Activated CD8-positive, alpha-beta memory T cell treated with anti-CD3 and anti-CD28 coated beads for 1 hour (primary cell): ENCODE measurements at places on chromosomes 6 and 20.

GRCh38 chr6:163793011-163793983, 378.8 kb downstream of the QKI start:
- no peak for DNase-seq

DNA sequence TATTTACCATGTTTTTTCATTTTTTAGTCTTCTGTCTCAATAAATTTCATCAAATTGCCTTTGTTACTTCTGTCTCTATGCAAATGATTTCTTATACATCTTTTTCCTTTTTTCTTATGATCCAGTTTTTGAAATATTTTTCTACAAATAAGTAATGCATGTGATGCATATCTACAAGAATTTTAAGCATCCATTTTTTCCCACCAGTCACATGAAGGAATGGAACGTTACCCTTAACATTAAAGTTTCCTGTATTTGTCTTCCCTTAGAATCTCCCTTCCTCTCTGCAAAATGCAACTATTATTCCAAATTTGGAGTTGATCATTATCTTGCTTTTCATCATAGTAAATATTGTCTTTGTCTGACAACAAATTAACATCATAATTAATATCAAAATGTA, 35.5 kb downstream of the PSMB9 start:
- DNase-seq, result no peak

DNA sequence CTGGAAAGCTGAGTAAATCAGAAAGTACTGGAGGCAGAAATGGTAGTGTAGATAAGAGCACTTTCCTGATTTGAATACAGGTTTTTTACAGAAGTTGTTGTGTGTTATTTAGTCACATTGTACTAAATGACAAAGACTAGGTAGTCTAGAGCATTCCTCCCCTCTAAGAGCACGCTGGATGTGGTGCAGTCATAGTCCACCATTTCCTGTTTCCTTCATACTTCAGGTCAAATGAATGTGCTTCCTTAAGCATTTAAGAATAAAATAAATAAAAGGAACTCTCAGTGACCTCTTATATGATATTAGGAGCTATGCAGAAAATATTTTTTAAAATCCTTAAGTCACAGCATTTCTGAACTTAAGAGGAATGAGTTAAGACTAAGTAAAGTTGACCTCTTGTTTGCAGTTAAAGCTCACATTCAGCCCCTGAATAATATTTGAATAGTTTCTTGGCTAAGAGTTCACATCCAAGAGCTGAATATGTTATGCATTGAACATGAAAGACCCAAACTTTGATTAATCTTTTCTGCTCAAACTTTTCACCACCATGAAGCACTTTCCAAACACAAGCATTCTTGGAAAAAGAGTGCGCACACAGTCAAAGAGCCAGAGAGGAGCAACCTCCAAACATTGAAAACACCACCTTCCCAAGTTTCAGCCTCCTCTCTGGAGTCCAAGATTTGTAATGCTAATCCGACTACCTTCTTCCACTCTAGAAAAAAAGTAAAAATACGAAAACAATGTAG, 53.4 kb upstream of the TMEM30A start:
- no peak for DNase-seq

- DNase-seq, result no peak
These were observed 312.4 kb downstream of the CDKAL1 start for GRCh38 chr6:20846602-20847028.

- no peak for DNase-seq
These were observed 32.7 kb downstream of the LYRM2 start for GRCh38 chr6:89605861-89606260.

- DNase-seq, result no peak
These were observed 66.1 kb downstream of the CD24 start for GRCh38 chr6:106908386-106908840.

GRCh38 chr6:100614386-100614785, 149.7 kb upstream of the SIM1 start:
- no peak for DNase-seq

GRCh38 chr20:18738055-18738454, 75.5 kb upstream of the SCP2D1 start:
- DNase-seq, result no peak

DNA sequence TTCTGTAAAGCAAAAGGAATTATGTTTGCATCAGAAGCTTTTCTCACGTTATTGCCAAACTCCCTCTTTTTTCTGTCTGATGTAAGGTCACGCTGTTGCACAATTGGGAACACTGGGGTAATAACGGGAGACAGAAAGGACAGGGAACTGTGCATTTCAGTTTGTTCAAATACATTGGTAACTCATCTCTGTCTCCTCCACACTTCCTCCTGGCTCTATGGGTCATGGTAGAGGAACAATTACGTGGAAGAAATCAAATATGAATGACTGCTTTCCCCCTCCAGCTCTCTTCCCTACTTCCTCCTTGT, 132.2 kb upstream of the TNFAIP3 start:
- DNase-seq, result no peak

- DNase-seq, result no peak
These were observed at the start of gene PLTP for GRCh38 chr20:45911486-45912343. Gene PLTP (minus strand): TSS chr20:45912155. CDS start chr20:45911452, 703 bp downstream.

DNA sequence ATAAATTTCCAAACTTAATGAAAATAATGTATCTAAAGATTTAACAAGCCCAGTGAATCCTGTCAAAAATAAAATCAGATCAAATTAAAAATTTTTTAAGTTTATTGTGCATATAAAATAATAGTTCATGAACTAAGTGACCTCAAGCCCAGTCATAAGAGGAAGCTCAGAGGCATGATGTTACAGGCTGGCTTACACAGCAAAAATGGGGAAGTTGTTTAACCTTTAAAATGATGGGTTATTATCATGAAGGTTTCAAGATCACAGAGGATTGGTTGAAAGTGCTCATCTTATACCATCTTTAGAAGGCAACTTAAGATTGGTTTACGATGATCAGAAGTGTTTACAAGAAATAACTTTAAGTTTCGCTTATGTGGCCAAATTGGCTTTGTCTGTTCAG, 102.5 kb downstream of the PAK5 start:
- DNase-seq, result no peak

DNA sequence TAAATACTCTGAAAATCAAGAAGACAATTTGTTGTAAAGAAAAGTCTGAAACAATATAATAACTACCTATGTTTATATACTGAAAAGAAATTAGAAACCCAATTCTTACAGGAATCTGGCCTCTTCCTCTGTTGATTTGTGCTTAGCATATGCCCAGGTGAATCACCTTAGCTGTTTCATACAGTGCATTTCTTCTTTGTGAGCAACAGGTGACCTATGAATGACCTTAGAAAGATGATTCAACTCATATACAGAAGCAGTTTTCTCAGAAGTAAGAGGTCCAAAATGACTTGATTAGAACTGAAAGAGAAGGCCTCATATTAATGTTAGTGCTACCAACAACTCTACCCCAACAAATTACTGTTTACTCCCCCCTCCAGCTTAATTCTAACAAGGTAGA, 419.5 kb upstream of the ID4 start:
- DNase-seq, result no peak

GRCh38 chr6:118708744-118709143, 57.4 kb upstream of the CEP85L start:
- no peak for DNase-seq

DNA sequence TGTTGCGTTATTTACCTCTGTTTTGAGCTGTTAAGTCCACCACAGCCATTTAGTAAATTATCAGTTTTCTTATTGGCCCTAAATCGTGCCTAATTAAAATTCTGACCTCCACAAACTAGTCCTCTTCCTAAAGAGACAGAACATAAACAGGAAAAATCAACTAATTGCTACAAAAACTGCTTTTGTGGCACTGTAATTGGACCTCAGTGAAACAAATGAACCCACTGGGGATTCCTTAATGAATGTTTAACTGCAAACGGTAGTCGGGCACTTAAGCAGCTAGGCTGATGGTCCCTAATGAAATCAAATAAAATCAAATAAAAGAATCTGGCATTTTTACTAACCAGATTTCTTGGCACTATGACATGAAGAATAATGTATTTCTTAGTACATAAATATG, 513.4 kb upstream of the SLC35B3 start:
- no peak for DNase-seq

- no peak for DNase-seq
These were observed 85.8 kb upstream of the PREP start for GRCh38 chr6:105488516-105489215.

DNA sequence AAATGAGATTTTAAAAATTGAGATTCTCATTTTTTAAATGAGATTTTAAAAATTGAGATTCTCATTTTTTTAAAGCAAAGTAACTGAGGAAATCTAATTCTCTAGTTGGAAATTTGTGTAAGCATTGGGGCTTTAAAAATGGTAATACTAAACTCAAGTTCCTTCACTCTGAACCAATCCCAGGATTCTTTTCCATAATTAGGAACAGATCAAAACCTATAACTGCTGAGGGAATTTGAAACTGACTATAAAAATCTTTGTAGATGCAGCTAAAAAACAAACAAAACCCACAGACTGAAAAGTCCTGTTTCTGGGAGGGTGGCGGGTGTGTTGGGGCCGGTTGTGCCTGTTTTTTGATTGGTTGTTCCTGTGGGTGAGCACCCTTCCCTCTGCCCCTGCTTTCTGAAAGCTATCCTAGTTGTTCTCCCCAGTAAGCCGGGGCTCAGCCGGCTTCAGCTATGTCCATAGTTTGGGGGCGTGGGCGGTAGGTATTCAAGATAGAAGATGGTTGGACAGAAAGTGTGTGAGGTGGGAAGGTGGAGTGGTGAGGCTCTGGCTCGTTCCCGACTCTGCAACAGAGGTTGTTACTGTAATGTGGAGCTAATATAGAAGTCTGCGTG, 49.3 kb downstream of the GFRA4 start:
- DNase-seq, result no peak

DNA sequence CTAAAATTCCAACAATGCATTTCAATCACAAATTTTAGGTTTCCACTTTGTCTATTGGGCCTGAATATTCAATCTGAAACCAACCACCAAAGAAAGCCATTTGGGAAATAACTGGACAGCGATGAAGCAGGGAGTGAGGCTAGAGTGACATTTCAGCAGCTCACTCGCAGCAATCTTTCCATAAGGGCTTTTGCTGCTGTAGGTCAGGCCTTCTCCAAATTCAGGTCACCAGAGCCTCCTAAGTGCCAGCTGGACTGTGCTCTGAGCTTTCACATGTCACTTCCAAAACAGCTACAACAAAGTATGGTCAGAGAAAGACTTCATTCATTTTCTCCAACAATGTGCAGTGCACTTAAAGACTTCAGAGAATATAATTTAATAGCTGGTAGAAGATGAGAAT, 194.8 kb downstream of the FRK start:
- DNase-seq, result no peak

- no peak for DNase-seq
These were observed 21.9 kb upstream of the C6orf141 start for GRCh38 chr6:49528571-49528970.

- DNase-seq, result no peak
These were observed 447.9 kb downstream of the TFAP2B start for GRCh38 chr6:51266604-51267003.

DNA sequence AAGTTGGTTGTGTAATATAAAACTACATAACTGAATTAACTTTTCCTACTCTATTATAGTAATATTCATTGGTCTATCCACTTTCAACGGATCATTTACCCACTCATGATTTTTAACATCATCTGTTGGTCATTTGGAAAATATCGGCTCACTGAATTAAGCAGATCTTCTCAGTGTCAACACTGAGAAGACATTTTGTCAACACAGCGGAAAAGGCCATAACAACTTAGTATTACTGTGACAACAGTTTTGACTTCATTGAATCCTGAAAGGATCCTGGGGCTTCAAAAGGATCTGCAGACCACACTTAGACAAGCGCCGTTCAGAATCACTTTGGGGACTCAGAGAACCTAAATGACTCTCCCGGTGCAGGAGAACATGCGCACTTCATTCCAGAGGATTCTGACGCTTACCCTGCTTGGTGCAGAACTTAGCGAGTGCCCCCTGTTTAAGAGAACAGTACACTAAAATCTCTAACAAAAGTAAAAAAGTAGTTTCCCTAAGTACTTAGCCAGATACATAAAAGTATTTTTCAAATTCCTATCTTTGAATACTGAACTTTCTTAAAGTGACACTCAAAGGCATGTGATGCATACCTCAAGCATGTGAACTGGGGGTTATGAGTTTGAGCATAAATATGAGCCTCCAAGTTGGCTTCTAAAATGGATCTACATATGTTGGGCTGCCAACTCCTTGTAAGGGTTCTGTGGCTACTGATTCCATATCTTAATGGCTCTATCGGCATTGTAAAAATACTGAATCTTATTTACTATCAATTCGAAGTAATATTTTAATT, 4.0 kb downstream of the ZBTB2 start:
- DNase-seq, result no peak

DNA sequence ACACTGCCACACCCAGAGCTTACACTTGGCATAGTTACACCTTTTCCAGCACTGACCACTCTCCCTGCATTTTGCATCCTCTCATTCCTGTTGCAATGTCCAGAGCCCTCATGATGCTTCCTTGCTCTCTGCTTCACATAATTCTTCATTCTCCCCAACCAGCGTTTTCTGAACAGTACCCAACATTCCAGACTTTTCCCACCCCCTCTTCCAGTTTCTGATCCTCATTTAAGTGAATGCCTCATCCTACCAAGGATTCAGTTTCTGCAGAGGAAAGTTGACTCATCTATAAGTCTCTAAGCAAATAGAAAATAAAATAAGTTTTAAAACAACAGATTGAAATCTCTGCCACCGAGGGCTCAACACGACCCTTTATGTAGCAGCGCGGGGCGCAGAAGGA, 321.3 kb upstream of the TCF21 start:
- no peak for DNase-seq

GRCh38 chr20:721876-722275, 46.3 kb upstream of the SCRT2 start:
- no peak for DNase-seq

- no peak for DNase-seq
These were observed 108.7 kb downstream of the MYB start for GRCh38 chr6:135289816-135290215.

DNA sequence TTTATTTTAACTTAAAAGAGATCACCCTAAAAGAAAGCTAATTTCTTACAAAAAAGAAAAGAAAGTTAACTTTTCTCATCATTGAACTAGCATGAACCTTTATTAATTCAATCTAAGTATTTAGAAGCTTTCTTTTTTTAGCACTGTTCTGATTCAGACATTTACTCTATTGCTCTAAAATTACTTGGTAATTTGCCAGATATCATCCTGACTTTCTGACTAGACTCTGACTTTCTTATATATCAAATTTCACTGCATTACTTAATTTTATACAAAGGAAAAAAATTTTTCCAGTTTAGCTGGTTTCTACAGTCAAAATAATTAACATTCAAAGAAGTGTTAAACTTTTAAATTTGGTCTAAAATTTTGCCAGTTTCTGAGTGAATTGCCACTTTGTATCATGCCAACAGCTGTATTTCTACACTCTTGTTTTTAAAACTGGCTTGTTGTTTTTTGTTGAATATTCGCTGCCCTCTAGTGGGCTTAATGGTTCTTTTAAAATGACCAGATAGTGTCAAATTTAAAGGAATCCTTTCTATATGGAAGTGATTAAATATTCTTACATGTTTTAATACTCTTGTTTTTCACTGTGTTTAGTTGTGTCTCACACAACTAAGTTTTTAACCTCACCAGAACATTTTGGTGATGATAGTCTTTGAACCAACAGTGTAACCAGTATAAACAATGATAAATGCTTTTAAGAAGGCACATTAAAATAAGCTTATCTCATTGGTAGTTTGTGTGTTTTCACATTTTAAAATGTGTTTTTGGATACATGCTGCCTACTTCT, 102.0 kb downstream of the POPDC3 start:
- no peak for DNase-seq

GRCh38 chr6:370555-370954, 21.0 kb upstream of the IRF4 start:
- no peak for DNase-seq
